ENCODE measurements at places on chromosomes 2 and 18.
A peak's percentile ranks its signal among the peaks of the same experiment; 100 is the strongest.

DNA sequence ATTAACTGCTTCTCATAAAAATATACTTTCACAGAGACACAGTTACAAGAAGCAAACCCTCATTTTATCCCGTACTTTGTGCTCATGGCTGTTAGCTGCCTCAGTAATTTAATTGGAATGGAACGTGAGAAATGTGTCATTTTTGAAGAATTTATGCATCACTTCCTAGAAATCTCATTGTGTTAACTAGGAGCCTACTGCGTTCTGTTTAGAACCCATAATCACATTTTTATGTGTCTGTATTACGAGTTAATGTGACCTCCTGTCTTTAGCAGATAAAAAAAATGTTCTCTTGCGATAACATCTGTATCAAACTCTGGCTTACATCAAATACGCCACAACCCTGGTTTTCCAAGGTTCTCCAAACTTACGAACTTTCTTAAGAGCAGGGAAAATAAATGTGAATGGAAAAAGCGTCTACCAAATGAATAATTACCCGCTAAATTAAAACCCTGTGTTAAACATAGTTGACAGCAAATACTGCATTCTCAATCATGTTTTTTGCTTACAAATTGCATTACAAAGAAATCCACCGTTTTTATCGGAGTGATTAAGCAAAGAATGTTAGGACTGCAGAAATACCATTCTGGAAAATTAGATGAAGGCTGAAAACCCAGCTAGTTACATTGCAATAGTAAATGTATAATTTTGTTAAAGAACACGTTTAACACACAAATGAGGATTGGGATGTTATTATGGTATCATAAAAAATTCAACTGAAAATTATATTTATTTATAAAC, 12.1 kb upstream of the GBX2 start:
- peak; percentile 66 for DNase-seq

- no peak for DNase-seq
These were observed 110.2 kb upstream of the KIF5C start for GRCh38 chr2:148764815-148765214.

GRCh38 chr2:11701206-11701605, 31.2 kb upstream of the NTSR2 start:
- no peak for DNase-seq

DNA sequence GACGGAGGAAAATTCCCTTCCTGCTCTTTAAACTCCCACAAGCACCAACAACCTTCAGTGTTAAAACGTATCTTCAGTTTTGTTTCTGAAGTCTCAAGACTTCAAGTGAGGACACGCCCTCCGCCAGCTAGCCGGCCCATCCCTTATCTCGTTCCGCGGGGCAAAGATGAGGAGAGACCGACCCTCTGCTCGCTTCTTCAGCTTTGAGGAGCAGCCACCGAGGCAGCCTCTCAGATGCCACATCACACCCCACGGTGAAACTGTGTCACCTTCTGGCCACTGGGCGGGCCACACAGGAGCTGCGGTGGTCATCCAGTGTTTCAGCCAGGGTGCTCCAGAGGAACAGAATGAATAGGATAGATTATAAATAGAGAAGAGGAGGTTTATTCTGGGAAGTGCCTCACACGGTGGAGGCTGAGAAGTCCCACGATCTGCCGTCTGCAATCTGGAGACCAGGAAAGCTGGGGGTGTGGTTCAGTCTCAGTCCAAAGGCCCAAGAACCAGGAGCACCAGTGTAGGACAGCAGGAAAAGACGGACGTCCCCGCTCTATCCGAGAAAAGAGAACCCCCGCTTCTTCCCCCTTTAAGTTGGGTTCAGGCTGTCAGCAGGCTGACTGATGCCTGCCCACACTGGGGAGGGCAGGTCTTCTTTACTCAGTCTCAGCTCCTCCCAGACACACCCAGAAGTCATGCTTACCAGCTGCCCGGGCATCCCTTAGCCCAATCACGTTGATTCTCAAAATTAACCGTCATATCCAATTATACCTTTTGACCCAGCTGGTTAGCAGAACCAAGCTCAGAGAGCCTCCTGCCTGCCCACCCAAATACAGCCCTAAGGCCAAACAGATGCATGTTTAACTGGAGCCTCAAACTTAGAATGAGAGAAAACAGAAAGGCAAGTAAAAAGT, 399.7 kb upstream of the ID2 start:
- DNase-seq, result no peak

GRCh38 chr18:44495151-44495550, 185.5 kb upstream of the SETBP1 start:
- DNase-seq, result no peak

- DNase-seq, result no peak
These were observed 29.8 kb upstream of the LAMA1 start for GRCh38 chr18:7147399-7147798.

DNA sequence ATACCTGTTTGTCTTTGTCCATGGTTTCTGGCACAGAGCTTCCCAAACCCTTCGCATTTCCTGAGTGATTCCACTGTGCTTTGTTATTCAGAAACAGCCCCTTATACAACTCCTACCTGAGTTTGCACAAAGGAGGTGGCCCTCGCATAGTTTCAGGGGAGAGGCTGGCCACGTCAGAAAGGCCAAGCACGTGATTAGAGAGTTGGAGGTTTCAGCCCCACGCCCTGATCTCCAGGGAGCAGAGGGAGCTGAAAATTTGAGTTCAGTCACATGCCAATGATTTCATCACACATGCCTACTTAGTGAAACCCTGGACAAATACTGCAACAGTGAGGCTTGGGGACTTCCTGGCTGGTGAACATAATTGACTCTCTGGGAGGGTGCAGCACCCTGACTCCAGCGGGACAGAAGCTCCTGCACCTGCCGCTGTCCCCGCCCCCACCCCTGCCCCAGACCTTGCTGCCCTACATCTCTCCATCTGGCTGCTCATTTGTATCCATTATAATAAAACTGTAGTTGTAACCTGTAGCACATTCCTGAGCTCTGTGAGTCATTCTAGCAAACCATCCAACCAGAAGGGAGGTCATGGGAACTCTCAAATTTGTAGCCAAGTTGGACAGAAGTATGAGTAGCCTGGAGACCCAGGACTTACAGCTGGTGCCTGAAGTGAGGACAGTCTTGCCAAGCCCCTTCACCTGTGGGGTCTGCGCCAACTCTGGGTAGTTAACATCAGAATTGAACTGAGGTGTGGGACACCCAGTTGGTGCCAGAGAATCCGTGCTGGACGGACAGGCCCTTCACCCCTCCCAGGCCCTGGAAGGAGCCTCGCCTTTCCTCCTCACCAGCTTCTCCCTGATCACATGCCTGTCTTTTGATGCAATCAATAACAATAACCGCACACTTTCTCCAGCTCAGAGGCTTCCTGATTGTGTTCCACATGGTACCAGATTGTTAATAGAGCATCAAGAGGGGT, 224.3 kb downstream of the ANAPC1 start:
- peak; percentile 97 for DNase-seq

DNA sequence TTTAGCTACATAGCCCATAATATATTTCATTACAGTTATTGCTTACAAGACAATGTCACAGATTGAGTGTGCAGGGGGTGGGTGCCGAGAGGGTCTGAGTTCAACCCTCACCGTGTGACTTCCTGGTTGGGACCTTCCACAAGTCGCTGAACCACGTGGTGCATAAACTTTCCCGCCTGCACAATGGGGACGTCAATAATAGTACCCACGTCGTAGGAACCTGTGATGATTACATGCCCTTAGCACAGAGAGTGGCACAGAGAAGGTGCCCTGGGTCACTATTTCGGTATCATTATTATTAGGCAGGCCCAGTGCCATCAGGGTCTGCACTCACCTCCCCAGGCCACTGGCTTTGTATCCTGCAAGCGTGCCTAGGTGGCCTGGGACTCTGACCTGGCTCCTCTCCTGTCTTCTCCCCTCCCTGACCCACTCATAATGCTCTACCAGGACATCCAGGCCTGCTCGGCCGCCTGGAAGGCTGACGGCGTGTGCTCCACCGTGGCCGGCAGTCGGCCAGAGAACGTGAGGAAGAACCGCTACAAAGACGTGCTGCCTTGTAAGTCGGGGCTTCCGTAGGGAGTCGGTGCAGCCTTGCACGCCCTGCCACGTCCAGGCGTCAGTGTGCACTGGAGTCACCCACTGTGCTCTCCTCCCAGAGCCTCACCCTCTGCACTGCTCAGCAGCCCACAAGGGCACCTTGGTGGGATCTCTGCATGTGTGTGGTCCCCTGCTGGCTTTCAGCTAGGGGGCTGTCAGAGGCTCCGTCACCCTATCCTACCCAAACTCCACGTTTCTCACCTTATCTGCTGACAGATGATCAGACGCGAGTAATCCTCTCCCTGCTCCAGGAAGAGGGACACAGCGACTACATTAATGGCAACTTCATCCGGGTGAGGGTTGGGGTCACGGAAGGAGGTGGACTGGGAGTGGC, 2.8 kb downstream of the PTPN18 start:
- no peak for DNase-seq

DNA sequence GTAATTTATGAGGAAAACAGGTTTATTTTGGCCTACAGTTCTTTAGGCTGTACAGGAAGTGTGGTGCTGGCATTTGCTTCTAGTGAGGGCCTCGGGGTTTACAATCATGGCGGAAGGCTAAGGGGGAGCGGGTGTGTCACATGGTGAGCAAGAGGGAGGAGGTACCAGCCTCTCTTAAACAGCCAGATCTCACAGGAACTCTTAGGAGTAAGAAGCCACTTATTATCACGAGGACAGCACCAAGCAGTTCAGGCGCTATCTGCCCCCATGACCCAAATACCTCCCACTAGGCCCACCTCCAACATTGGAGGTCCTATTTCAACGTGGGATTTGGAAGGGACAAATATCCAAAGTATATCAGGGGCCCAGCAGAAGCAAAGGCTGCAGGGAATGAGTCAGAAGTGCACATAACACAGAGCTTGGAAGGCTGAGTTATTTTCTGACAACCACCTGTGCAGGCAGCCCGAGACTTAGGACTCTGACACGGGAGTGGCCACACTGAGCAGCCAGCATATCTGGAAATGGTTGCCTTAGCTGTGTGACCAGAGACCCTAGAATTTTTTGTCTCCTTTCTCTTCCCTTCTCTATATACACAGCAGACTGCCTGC, 170.9 kb downstream of the PRPF40A start:
- no peak for DNase-seq

DNA sequence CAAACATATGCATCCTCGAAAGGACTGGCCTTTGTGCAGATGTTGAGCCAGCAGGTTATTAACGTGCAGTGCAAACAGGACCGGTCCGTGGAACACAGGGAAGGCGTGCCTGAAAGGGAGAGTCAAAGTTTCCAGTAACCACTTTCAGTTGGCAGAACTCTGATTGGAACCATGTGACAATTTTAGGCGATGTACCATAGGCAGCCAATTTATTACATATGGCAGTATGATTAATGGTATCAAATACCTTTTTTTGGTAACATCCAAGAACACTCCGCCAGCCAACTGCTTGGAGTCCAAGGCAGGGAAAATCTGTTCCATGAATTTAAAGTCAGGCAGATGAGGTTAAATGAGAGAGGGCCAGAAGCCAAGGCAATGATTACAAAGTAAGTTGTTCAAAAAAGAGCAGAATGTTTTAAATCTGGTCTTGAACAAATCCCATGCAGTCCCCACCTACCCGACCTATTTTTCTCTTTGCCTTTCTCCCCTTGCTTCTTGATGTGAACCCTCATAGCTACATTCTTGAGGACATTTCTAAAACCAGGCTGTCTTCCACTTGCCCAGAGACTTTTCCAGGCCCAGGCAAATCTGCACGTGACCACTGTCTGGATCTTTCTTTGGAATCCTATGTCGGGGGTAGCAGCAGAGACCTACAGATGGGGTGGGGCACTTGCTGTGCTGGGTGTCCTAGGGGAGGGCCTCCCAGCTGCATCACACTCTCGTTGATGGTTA, 351.7 kb downstream of the HRH4 start:
- DNase-seq, result no peak

DNA sequence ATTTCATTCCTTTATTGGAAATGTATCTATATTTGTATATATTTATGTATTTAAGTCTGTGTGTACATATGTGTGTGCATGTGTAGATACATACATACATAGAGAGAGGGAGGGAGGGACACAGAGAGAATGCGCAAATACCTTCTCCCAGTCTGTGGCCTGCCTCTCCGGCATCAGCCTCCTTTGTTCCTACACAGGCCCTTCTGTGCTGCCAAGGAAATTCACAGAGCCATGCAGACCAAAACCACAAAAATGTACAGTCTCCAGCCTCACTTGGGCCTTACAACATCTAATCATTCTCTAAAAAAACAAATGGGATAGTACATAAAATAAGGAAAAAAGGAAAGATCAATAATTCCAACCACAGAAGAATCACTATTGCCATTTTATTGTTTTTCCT, 8.8 kb upstream of the CRACDL start:
- DNase-seq, result peak; percentile 60

DNA sequence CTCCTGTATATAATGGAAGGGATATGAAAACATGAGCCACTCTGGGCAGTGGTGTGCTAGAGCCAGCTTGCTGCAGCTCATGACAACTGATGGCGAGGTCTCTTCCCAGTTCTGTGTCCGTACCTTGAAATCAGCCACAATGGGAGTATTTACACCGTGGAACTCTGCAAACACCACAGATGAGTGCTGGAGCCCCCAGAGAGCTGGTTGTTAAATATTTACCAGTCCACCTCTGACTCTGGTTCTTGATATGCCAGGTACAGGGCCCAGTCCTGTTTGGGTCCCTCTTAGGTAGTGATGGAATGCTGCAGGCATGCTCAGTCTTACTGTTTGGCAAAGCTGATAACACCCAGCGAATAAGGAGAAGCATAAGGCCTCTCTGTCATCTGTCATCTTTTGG, 116.1 kb upstream of the GLI2 start:
- DNase-seq, result no peak

DNA sequence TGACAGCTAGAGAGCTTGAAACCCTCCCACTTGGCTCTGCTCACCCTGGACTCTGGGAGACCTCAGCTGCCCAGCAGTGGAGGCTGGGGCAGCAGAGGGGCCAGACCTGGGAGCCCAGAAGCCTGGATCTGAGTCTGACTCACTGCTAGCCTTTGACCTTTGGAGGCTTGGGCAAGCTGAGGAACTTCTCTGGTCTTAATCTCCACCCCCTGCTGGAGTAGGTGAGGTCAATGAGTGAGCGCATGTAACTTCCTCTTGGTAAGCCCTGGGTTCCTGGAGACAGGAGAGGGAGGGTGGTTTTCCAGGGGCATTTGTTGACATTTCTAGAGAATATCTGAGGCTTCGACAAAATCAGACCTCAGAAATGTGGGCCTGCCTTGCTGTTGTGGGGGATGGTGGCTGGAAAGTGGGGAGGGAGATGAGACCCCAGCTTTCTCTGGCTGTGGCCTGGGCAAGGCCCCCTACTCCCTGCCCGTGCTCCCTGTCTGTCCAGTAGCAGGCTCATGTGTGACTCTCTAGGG, 73.0 kb upstream of the YWHAQ start:
- DNase-seq, result peak; percentile 91

- no peak for DNase-seq
These were observed 33.1 kb upstream of the RMDN2 start for GRCh38 chr2:37891846-37892435.

GRCh38 chr2:193272011-193272410, 1077.3 kb upstream of the TMEFF2 start:
- DNase-seq, result no peak

- no peak for DNase-seq
These were observed 162.0 kb downstream of the SLC8A1 start for GRCh38 chr2:40289771-40290404.
